Brain (organoid and tissue), 16 donors: ENCODE measurements at places on chromosomes 7 and 10.

- DNase-seq, result no peak
Observed at GRCh38 chr10:75770626-75771081, 339.2 kb downstream of the LRMDA start.

DNA sequence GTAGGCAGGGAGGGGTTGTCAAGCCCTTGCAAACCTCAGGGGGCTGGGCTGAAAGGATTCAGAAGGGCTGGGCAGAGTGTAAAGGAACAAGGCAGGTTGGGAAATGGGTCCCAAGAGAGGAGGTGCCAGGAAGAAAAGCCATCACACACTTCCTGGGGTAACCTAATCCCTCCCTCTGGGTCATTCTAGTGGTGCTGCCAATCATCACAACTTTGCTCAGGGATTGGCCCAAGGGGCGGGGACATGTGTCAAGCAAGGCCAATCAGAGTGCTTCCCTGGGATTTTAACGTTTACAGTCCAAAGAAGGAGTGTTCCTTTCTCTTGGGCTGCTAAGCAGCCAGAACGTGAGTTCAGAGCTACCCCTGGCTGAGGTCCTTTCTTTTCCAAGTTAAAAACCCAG is 57.1 kb upstream of the NPTX2 start:
- DNase-seq, result no peak

DNA sequence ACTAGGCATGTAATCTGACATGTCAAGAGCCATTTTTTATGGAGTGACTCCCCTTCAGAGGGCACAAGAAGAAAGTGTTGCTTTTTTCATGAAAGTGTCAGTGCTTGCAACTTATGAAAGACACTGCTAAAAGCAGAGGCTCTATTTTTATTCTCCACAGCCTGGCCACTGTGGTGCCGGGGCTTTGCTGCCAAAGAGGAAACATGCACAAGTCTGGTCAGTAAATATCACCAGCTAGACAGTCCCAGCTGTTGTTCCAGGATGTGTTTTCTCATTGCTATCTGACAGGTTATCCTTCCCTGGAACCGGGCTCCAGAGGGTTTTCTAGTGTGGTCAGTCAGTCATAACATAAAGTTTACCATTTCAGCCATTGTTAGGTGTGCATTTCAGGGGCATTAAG is 180.7 kb upstream of the PITRM1 start:
- no peak for DNase-seq

- peak; percentile 29 for DNase-seq
Observed at GRCh38 chr7:142612237-142612881, 136.9 kb upstream of the PRSS1 start.

DNA sequence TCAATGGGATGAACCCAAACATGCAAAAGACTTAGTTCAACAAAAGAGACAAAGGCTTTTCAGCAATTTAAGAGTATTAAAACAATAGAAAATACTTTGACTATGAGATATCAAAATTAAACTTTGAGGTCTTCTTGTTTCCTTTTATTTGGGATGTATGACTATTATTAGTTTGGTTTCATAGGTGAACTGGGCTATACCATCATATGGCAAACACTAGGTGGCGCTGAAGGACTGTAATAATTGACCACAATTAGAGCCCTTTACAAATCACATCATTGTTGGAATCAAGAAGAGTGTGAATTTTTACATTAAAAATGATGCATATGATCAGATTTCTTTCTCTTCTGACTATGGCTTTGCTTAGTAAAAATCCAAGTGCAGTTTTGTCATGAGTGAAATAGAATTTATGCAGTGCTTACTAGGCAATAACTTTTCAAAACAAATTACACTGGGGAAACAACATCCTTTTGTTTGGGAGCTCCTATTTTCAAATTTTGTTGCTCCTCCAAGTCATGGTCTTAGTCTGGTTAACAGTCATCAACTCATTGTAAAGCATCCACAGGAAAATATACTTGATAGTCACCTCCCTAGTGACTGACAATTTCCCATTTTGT is 14.7 kb upstream of the NXPH1 start:
- peak; percentile 91 for DNase-seq

DNA sequence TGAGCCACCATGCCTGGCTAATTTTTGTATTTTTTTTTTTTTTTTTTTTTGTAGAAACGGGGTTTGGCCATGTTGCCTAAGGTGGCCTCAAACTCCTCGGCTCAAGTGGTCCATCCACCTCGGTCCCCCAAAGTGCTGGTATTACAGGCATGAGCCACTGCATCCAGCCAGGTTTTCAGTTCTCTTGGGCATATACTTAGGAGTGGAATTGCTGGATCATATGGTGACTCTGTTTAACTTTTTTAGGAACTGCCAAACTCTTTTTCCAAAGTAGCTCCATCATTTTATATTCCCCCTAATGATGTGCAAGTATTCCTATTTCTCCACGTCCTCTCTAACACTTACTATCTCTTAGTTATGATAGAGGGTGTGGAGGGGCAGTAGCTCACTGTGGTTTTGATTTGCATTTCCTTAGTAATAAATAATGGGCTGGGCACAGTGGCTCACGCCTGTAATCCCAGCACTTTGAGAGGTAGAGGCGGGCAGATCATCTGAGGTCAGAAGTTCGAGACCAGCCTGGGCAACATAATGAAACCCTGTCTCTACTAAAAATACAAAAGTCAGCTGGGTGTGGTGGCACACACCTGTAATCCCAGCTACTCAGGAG is 41.6 kb downstream of the SUFU start:
- DNase-seq, result no peak

GRCh38 chr10:74949843-74950765 is 123.7 kb downstream of the KAT6B start:
- DNase-seq, result no peak

DNA sequence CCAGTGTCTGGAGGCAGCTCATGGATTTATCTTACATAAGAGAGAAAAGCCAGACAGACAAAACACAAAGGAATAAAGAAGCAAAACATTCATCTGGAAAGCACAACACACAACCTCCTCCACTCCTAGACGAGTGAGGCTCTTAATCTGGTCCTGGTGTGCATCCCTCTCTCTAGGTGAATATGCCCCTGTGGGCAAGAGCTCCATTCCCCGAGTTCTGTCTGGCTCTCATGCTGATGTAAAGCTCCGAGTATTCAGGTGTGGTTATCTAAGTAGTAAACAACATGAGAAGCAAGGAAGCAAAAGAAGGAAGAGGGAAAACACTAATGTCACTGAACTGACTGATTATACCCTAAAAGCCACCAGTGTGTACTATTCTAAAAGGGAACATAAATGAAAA is 47.9 kb upstream of the FEZF1 start:
- DNase-seq, result no peak

GRCh38 chr7:29053105-29053872 is 93.0 kb downstream of the CPVL start:
- DNase-seq, result no peak

DNA sequence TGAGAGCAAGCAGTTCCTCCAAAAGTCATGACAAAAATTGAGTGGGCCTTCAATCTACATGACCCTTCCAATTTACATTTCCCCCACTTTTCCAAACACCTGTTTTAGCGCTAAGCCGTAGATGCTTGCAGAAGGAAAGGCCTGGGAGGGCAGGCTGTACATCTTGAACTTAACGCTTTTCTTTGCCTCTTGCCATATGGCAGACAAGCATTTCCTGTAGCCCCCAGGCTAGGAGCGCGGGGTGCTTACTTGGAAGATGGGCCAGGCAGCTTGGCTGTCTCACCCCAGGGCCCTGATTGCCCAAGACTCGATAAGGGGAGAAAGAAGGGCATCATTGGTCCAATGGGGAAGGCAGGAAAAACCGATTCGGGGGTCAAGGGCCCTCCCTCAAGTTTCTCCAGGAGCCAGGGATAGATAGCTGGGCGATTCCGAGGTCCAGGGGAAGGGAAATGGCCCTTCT is 1.8 kb downstream of the HOXA10 start:
- no peak for DNase-seq

DNA sequence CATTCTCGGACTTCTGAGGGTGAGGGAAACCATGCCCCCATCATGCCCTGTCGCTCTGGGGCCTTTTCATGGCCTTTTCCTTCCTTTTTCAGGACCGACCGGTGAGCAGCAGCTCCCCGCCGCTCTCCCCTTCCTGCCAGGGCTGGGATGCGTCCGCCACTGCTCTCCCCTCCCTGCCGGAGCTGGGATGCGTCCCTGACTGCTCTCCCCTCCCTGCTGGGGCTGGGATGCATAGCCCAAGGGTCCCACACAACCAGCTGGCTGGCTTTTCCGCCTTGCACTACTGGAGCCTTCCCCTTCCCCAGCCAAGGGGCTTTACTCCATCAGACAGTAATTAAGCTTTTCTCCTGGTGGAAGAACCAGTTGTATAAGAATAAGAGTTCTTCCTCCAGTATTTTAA is 129.7 kb upstream of the COBL start:
- no peak for DNase-seq

- no peak for DNase-seq
Observed at GRCh38 chr7:135205850-135206249, 5.5 kb downstream of the WDR91 start.

- no peak for DNase-seq
Observed at GRCh38 chr7:110502888-110503465, 588.0 kb upstream of the LRRN3 start.

DNA sequence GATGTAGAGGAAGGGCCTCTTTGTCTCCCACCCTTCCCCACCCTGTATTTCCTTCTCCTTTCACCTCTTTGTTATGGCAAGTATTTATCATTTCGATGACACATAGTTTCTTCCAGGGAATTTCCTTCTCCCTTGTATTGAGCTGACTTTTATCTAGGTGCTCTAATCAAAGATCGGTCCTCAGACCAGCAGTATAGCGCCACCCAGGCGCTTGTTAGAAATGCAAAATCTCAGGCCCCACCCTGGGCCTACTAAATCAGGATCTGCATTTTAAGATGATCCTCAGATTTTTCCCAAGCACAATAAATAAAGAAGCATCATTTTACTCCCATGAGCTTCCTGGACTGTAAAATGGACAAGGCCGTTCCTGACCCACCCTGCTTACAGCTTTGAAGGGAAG is 12.0 kb upstream of the GOT1 start:
- no peak for DNase-seq

GRCh38 chr10:31304291-31304970 is 14.6 kb upstream of the ZEB1 start:
- DNase-seq, result no peak

DNA sequence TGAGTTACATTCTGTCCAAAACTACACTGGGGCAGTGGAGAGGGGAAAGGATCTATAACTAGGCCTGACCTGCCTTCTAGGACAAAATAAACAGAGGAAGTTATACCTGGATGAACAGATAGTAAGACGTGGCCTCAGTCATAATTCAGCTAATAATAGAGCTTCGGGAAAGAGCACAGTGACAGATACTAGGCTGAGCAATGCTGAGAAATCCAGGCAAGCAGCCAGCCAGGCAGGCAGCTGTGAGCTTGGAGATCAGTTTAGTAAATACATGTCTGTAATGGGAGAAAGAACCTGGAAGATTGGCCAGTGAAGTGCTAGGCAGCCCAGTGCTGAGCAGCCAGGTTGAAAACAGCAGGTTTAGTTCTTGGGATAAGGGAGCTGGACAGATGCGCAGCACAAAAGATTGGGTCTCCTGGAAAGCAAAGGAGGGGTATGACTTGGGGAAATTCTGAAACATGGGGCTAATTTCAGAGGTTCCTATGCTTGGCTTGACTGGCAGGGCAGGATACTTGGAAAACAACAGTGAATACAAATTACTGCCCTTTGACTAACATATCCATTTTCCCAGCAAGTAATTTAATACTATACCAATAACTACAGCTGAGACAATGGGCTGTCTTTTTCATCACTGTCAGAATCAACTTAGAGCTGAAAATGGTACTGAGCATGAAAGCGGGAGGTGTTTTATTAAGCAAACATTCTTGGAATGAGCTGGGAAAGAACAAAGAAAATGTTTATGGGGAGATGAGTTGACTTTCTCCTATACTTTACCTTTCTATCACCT is 140.8 kb downstream of the DGKB start:
- peak; percentile 85 for DNase-seq

DNA sequence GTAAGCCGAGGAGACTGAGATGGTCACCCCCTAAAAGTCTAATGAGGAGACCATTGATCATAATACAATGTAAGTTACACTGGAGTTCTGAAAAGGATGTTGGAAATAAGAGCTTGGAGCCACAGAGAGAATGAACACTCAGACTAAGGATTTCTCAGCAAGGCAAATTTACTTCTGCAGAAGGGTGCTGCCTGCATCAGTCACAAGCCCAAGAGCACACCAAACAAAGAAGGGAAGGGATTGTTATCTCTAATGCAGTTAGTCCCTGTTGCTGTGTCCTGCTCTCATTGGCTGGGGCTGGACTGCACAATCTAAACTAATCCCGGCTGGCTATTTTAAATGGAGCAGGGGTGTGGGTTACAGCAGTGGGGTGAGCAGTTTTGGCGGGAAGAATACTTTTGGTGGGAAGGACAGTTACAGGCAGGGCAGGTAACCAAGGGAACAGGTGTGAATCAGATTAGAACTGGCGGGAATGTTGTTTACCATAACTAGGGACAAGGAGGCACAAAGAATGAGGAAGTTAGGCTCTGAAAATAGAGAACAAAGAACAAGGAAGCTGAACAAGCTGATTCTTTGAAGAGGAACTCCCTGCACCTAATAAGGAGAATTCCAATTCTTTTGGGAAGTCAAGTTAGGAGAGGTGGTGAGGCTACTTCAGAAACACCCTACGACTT is 30.3 kb upstream of the TRIM24 start:
- DNase-seq, result no peak

DNA sequence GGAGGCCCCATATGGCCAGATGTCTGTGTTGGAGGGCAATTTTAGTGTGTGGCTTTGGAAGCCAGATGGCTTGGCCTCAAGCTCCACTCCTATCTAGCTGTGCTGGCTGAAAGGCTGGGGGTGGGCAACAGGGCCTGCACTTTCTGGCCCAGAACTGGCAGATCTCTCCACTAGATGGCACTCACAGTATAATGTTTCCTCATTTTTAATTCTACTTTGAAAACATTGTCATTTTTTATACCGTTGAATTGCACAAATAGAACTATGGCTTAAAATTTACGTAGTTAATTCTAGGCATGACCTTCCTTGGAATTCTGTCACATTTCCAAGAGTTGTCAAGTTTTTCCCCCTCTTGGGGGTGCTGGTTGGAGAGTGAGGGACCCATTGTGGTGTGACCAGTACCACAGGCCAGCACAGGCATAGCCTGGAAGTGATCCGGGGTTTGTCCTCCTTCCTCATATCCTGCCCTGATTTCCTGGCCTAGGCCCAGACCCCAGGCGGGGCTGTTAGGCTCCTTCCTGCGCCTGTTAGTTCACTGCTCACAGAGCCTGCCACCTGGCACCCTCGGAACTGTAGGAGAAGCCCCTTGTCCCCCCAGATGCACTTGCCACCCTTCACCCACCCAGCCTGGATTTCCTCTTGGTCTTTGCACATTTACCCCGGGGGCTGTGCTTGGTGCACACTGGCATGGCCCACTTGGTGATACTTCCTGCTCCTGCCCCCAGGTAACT is 52.8 kb downstream of the ARHGAP22 start:
- peak; percentile 85 for DNase-seq

- no peak for DNase-seq
Observed at GRCh38 chr10:114499630-114500190, 95.4 kb upstream of the AFAP1L2 start.

GRCh38 chr10:99466632-99467223 is 36.3 kb upstream of the GOT1 start:
- DNase-seq, result no peak

DNA sequence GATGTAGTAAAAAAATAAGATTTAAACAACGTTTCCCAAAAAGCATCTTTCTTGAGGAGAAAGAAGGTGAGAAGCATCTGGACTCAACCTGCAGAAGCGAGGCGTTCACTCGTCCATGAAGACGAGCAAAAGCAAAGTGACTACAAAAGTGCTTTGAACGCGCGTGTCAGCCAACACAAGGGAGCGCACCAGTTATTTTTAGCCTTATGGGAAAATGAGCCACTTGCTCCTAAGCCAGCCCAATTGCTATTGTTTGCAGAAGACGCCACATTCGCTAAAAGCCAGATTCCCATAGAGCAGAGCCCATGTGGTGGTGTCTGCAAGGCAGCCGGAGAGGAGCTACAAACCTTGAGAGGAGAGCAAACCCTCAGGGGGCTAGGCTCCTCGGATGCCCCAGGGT is 122.5 kb downstream of the FAM53B start:
- DNase-seq, result peak; percentile 57
